ENCODE measurements at places on chromosomes 3 and 15.
A peak's percentile ranks its signal among the peaks of the same experiment; 100 is the strongest.

DNA sequence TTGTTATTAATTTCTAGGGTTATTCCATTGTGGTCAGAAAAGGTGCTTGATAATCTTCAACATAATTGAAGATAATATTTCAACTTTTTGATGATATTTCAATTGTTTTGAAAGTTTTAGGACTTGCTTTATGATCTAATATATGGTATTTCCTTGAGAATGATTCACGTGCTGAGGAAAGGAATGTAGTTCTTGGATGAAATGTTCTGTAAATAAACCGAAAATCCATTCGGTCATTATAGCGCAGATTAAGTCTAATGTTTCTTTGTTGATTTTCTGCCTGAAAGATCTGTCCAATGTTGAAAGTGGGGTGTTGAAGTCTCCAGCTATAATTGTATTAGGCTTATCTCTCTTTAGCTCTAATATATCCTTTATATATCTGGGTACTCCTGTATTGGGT, 617.5 kb upstream of the NECTIN3 start:
- DNase-seq = no peak

DNA sequence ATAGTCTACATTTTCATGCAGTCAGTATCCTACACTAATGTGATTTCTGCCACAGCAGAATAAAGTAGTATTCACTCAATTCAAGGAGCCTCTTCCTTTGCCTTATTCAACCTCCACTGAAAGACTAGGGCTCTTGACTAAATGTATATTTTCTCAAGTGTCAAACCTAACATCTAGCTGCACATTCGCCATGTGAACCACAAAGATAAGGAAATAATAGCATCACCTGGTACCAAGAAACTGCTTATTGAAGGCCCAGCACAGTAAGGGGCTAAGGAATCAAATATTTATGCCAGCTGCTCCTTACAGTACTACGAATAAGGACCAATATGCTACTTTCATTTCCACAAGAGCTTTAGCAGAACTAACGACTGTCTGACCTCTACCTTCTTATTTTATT, 1.3 kb downstream of the SRP14 start:
- DNase-seq = no peak

GRCh38 chr3:11601446-11602238, 42.1 kb downstream of the VGLL4 start:
- DNase-seq = no peak

- peak; percentile 63 for DNase-seq
Measured at GRCh38 chr15:85543741-85544155, 163.3 kb downstream of the AKAP13 start.

DNA sequence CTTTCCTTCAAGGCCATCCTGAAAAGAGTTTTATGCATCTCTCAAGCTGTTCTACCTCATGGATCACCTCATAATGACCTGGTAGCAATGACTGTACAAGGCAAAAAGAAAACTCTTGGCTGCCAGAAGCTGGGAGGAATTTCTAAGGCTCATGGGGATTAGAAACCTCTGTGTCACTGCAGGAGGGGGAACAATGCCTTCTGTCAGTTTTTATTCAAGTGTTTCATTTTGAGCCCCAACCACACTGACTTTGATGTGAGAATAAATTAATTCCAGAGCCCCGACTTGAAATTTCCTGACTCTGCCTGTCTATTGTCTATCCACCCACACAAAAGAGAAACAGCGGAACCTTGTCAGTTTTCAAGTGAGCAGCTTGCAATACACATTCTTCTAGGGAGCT, 58.7 kb upstream of the MRPL3 start:
- no peak for DNase-seq

DNA sequence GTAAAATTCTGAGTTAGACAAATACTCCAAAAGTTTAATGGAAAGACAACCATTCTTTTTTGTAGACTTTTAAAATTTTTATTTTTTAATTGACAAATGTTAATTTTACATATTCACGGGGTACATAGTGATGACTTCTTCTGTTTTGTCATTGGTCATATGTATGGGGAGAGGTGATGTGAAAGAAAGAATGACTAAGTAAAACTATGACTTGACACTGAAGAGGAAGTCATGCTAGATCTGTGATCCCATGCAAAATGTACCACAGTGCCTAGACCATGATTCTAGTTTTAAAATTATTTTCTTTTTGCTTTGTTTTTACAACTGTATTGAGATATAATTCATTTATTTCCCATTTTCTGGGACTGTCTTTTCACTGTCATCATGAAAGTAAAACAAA, 281.6 kb downstream of the MBNL1 start:
- DNase-seq = no peak

DNA sequence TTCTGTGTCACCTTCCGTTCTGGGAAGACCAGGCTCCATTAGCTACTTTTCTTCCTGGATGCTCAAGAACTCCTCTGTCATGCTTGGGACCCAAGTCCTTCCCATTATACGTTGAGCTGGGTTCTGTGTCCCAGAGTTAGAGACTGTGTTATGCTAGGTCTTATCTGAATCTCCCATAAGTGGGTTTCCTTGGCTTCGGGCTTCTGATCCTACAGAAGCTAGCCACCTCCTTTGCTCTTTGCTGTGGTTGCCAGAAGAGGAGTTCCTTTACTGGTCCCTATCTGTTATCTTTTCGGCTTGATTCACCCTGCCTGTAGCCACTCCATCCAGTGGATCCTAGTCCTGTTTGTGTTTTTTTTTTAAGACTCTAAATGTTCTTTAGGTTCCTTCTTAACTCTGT, 38.0 kb downstream of the TYRO3 start:
- DNase-seq = no peak

DNA sequence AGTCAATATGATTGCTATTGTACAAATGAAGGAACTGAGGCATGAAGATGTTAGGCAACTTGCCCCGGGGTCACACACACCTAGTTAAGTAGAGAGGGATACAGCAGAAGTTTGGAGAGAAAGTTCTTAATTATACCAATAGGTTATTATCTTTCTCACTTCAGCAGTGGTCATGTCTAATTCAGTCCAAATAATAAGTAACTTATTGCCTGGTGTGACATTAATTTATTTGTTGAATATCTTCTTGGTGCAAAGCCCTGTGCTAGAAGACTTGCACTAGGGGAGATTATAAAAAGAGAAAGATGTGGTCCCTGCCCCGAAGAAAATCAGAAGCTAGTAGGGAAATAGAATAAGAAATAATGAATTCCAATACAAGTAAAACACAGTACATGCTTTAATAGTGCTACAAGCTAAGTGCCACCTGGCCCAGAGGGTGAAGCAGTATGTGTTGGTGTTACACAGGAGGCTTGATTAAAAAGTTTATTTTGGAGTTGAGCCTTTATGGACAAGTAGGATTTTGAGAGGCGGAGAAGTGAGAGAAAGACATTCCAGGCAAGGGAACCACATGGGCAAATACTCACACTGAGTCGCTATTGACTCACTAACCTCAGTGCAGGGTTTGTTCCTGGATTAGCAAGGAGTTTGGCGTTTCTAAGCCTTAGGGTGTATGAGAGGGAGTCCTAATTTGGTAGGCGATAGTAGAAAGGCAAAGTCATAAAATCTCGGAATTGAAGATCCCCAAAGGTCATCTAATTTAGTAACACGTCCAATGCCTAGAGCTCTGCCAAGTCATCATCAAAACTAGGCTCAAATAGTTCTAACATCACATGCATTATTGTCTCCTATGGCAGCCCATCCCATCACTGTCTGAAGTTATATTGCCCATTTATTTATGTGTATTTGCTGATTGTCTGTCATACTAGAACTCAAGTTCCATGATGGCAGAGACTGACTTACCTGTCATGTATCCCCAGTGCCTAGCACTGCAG, 19.2 kb upstream of the GSK3B start:
- no peak for DNase-seq

DNA sequence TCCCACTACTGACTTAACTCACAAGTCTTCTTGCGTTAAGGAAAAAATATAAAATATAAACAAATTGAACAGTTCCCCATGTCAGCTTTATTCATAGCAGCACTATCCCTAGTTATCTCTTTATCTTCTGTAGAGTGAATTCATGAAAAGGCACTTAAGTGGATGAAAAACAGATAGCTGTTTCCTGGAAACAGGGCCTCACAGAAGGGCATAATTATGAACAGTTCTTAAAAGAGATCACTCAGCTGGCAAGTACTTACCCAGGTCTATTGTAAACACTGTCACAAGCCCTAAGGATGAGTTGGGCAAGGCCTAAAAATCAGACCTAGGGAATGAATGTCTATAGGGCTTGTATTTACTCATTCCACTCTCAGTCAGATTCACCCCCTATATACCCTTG, 10.7 kb downstream of the MB21D2 start:
- no peak for DNase-seq

DNA sequence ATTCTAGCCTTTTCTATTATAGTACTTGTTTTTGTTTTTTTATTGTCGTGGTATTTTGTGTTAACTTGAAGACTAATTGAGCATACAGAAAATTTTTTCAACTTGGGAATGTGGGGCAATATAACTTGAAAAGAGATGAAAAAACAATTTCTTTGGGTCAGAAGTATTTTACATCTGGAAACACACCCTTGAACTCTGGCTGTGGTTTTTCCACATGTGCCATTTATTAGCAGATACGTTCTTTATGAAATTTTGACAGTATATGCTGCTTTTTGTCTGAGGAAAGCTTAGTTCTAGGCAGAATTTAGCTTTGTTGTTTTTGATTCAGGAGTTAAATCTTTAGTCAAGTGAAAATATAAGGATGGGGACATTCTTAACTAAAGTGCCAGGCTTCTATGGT, 44.7 kb downstream of the TCF12 start:
- DNase-seq = no peak

GRCh38 chr15:37010595-37010994, 89.8 kb downstream of the MEIS2 start:
- DNase-seq = no peak

- DNase-seq = no peak
Measured at GRCh38 chr3:5401002-5401401, 213.5 kb downstream of the EDEM1 start.

DNA sequence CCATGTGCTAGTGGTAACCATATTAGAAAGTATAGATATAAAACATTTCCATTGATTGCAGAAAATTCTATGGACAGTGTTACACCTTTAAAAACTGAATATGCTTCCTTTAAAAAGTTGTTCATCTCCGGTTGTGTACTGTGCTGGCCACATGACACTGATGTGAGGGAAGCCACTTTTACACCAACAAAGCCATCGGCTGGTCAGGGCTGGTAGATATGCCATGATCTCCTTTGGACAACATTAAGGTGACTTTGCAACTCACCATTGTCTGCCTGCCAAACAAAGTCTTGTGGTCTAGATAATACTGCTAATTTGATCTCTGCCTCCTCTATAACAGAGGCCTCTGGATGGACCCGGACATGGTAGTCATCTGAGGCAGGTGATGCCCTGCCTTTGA, 156.0 kb upstream of the RARB start:
- no peak for DNase-seq

DNA sequence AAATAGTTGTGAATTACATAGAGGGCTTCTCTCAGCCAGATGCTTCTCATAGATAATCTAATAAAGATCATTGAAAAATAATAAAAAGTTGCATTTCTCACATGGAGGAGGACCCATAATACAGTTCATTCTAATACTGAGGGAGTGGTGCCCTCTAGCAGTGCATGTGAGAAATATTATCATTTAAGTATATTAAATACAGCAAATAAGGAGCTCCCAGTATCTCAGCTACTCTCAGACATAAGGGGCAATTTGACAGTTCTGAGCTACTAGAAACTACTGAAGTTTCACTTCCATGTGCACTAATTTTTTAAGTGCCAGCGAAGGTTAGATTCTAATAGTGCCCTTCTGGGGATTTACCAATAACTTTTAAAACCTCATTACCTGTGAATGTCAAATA, 188.3 kb downstream of the IL5RA start:
- peak; percentile 3 for DNase-seq

DNA sequence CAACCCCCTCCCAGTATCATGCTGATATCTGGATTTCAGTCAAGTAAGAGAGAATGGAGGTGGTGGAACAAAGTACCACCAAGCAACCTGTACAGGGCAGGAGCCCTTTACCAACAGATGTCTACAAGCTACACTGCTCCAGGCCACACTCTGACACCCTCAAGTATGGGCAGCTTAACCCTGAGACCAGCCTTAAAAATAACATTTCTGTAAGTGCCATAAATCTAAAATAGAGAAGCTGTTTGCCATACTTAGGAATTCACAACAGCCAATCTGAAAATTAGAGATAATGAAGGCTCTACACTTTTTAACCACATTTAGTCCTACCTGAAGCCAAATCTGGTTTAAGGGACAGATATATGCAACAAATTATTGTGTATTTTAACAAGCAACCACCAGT, 59.7 kb downstream of the C3orf70 start:
- no peak for DNase-seq

- no peak for DNase-seq
Measured at GRCh38 chr3:169510693-169511010, 152.9 kb downstream of the MECOM start.

GRCh38 chr15:89244574-89244903, 760 bp downstream of the FANCI start:
- DNase-seq = peak; percentile 15

GRCh38 chr3:61742006-61742405, 180.6 kb downstream of the PTPRG start:
- no peak for DNase-seq

DNA sequence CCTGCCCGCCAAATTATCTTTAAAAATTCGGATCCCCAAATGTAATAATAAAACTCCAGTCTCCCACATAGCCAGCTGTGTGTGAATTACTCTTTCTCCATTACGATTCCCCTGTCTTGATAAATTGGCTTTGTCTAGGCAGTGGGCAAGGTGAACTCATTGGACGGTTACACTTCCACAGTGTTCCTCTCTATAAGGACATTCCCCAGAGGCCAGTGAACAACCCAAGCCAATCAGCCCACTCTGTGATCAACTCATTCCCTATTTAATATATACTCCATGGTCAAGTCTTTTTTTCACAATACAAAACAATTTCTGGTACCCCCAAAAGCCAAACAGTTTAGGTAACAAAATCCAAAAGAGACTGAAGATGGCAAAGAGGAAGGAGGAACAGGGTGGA, 90.5 kb upstream of the DAZL start:
- no peak for DNase-seq

- DNase-seq = no peak
Measured at GRCh38 chr3:188122571-188123169, 31.3 kb upstream of the LPP start.

DNA sequence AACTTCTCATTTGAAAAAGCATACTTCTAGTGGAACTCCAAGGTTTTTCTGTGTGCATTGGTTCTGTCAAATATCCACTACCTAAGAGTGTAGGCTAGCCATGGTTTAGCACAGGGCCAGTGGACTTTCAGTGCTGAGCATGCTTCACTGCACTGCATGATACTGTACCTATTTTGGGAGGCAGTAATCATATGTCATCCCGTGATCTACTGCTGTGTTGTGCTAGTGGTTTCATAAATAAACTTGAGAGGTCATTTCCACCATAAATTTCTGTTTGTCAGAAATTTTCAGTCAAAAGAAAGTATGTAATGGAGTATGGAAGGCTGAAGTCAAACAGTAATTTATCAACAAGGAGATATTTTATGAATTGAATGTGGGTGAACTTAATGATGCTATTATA, 203.6 kb downstream of the ROBO1 start:
- DNase-seq = no peak

GRCh38 chr3:134449277-134449676, 36.5 kb downstream of the ANAPC13 start:
- no peak for DNase-seq
